ENCODE measurements at places on chromosomes 3 and 15.

DNA sequence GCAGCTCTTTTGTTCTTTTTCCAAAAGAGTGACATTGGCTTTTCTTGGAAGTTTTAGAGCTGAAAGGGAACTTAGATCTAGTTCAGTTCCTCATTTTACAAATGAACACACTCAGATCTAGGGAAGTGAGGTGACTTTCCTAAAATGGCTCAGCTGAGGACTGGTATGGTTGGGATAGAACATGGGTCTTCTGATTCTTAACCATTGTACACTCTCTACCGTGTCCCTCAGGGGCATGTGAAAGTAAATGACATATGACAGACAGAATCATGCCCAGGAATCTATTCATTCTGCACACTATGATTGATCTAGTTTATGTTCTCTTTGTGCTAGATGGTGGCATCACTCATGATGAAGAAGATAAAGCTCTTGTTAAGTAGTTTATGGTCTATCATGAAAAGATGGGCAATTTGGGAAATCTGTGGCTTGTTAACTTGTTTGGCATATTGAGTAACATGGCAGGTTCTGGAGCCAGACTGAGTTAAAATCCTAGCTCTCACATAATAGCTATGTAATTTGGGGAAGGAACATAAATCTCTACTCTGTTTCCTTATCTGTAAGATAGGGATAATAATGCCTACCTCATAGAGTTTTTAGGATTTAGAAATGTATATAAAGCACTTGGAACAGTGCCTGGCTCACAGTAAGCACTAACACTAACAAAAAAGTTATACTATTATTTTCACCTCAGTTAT, 30.9 kb downstream of the UBE2E1 start:
- DNase-seq: no peak

- no peak for DNase-seq
These were observed 1198.9 kb upstream of the GBE1 start for GRCh38 chr3:82960379-82960778.

- no peak for DNase-seq
These were observed 437.7 kb downstream of the SI start for GRCh38 chr3:164640591-164640990.

- DNase-seq: no peak
These were observed 10.1 kb downstream of the TERC start for GRCh38 chr3:169754711-169755110.

DNA sequence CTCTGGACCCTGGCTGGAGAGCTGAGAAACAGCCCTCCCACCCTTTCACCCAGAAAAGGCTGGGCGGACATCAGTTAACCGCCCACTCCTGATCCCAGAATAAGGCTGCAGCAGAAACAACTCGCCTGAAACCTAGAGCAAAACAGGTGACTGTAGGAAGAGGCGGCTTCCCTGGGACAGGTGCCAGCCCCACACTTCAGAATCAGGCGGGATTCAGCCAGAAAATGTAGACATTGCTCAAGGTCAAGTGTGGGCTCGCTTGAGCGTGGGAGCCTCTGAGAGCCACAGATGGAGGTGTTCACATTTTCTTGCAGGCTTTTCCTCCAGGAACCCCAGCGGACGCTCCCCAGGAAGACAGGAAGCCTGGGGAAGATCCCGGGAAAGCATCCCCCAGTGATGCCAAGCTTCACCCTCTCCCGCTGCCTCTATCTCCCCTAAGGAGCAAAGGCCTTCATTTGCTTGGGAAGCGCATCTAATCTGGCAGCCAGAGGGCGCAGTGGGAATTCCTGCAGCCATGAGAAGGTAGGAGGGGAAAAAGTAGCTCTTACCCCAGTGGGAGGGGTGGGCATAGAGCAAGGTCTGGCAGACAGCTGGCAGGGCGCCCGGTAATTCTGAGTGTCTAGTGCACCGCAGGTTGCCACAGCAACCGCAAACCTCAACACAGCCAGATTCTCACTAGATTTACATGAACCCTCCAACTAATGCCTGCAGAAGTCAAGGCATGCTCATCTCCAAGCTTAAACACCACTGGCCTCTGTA, 77.7 kb downstream of the OCA2 start:
- no peak for DNase-seq
